ENCODE measurements at places on chromosomes 7 and 10.

GRCh38 chr10:125165584-125166573 lies 5.5 kb upstream of the CTBP2 start:
- no peak for DNase-seq

GRCh38 chr10:110610308-110610774 lies 33.8 kb upstream of the RBM20 start:
- DNase-seq, result peak; percentile 47

DNA sequence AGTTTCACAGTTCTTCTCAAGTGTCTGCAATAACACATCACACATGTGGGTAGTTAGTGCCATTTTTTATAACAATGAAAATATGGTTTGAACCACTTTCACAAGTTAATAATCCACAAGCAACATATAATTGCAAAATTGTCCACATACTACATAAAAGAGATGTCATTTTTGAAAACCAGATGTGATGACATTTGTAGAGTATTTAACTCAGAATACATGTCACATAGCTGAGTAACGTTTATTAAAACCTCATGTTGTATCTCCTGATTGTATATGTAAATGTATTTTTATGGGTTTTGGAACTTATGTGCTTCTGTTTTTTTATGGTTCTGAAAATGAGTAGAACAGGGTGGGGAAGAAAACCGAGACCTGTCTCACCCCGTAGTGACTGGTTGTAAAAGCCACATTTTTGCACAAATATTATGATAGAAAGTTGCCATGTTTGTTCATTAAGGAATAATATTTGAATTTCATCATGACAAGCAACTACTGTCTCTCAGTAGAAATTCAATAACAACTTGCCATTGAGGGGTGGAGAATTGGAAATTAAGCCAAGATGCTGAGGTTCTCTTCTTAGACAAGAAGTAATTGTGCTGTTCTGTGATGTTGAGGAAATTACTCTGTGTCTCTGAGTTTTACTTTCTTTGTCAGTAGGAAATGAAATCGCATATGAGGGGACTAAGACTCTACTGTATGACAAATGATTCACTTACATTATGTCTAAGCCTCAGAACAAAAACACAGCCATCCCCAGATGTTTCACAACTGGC lies 29.2 kb upstream of the EGFR start:
- DNase-seq, result no peak

DNA sequence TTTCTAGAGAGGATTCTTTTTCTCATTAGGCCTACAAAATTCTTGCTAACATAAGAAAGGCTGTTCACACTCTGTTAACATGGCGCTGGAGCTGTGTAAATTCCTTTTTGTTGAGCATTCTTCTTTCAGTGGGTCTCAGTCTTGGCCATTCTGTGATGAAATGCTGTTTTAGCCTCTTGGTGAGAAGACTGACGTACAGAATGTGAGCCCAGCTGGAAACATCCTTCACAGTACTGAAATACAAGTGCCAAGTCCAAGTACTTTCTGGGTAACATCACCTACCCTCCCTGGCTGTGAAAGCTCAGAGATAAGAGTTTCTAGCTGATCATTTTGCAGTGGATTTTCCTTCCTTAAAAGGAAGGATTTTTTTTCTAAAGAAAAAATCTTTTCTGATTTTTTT lies 231.8 kb downstream of the AHR start:
- DNase-seq, result no peak

DNA sequence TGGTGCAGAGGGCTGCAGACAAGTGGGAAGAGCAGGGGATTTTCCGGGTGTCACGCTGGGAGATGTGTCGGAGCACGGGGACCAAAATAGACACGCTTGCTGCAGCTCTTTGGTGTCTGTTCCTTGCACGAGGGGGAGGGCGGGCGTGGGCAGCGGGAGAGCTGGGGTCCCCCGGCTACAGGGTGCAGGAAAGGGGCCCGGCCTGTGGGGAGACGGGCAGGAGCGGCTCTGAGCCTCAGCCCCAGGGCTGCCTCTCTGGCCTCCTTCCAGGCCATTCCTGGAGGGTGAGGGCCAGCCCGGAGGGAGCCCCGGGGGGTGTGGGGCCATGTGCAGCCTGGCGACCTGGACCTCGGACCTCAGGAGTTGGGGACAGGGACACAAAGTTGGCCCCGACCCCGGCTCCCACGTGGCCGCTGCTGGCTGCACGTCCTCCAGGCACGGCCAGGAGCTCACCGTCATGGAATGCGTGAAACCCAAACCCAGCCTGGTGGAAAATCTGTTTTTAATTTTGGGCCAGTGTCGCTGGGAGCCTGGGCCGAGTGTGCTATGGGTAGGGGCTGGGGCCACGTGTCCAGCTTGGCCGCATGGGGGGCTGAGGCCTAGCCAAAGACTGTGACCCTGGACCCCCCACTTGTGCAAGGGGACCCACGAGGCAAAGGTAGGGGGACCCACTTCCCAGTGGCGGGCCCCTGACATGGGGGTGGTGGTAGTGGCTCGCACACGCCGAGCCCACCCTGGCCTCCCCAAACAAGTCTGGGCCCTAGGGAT lies 6.6 kb downstream of the TTYH3 start:
- peak; percentile 77 for DNase-seq

DNA sequence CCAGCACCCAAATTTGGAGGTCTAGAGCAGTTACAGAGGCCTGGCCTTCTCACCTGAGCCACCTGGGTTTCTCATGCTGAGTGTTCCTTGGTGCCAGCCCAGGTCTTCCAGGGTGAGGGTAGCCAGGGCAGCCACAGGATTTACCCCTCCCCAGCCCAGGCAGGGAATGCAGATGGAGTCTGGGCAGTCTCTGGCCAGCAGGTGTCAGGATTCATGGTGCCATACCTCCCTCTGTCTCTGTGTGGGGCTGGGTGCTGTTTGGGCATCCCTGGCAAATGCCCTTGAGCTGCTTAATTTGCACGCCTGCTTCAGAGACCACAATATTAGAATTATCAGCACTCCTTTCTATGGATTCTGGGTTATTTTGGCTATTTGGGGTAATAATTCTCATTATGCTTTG lies 246.7 kb downstream of the GFRA1 start:
- no peak for DNase-seq

- DNase-seq, result peak; percentile 39
Measured at GRCh38 chr10:60444494-60445064, 54.9 kb upstream of the ANK3 start.

DNA sequence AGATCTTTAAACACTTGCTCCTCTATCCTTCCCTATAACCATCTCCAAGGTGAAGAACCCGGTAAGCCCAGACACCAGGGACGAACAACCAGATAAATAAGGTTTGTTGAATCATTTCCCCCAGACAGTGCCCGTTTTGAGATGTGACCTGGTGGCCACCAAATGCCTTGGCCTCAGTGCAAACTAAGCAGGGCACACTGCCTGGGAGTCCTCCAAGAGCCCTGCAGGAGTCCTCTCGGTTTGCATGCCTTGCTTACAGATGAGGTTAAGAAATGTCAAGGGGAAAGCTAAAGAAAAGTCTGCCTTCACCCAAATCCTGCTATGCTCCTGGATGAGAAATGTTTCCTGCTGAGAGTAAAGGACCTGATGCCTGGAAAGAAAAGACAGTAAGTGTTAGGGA lies 31.6 kb downstream of the SLIT1 start:
- DNase-seq, result no peak

DNA sequence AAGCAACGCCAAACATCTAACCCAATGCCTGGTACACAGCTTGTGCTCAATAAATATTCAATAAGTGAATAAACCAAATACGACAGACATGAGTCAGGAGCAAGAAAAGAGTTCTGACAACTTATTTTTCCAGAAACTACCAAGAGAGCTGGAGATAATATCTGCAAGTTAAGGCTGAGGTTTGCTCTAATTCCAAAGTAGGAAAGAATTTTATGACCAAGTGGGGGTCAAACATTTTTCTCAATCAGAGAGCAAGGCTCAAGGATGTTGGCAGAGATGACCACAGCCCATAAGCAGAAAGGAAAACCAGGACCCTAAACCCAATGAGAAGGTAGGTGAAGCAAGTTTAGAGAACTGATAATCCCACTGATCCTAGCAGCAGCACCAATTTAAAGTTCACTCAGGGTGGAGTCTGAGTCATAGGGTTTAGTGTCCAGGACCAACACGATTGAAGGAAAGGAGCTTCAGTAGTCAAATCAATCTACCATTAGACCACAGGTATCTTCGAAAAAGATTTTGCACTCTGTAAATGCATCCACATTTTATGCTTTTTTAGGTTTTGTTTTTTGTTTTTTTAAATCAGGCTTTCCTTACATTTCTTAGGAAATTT lies 49.3 kb upstream of the KCNIP2 start:
- peak; percentile 42 for DNase-seq

DNA sequence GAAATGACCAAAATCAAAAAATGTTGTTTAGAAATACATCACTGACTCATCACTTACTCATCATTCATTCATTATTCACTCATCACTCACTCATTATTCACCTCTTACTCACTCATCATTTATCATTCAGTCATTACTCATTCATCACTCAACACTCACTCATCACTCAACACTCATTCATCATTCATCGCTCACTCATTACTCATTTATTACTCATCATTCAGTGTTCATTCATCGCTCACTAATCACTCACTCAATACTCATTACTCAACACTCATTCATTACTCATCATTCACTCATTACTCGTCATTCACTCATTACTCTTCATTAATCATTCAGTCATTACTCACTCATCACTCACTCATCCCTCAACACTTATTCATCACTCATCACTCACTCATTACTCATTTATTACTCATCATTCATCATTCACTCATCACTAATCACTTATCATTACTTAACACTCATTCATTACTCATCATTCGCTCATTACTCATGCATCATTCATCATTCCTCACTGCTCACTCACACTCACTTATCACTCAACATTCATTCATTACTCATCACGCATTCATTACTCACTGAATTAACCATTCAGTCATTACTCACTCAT lies 238.5 kb downstream of the ADARB2 start:
- no peak for DNase-seq

- no peak for DNase-seq
Measured at GRCh38 chr7:135886345-135887132, 90.6 kb downstream of the MTPN start.

- DNase-seq, result peak; percentile 39
Measured at GRCh38 chr7:48426966-48427555, 255.8 kb downstream of the ABCA13 start.

DNA sequence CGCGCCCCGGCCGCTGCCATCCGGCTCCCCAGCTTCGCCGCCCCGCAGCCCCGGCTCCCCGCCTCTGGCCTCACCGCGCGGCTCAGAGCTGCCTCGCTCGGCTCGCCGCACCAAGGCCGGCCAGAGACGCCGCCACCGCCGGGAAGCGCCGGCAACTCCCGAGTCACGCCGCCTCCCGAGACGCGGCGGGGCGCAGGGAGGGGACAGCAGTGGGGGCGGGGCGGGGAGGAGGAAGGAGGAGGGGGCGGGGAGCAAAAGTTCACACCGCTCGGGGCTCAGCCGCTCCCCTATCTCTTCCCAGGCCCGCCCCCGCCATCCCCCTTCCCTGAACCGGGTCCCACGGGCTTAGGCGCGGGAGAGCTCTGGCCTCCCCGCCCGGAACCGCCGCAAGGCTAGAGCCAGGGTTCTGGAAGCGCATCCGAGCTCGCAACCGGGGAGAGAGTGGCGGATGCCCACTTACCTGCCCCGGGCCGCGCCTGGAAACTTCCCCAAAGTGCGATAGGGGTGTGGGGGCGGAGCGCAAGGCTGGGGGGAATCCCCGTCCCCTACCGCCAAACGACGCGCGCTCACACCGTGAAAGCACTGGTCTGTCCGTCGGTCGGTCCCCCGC lies 1.0 kb downstream of the CHST15 start:
- peak; percentile 5 for DNase-seq

GRCh38 chr7:132425942-132426341 lies 150.3 kb downstream of the PLXNA4 start:
- no peak for DNase-seq

DNA sequence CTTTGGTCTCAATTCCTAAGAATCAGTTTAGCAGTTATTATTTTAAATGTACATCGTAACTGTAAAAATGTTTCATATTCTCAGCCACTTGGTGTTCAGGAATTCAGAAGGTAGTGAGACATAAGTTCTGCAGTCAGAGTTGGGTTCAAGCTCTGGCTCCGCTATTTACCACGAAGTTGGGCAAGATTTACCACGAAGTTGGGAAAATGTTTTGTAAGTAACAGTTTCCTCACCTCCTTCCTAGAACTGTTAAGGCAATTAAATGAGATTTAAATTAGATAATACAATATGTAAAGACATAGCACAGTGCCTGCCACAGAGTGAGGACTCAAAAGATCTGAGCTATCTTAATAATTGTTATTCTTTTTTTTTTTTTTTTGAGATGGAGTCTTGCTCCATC lies 16.3 kb upstream of the ABLIM1 start:
- DNase-seq, result no peak

DNA sequence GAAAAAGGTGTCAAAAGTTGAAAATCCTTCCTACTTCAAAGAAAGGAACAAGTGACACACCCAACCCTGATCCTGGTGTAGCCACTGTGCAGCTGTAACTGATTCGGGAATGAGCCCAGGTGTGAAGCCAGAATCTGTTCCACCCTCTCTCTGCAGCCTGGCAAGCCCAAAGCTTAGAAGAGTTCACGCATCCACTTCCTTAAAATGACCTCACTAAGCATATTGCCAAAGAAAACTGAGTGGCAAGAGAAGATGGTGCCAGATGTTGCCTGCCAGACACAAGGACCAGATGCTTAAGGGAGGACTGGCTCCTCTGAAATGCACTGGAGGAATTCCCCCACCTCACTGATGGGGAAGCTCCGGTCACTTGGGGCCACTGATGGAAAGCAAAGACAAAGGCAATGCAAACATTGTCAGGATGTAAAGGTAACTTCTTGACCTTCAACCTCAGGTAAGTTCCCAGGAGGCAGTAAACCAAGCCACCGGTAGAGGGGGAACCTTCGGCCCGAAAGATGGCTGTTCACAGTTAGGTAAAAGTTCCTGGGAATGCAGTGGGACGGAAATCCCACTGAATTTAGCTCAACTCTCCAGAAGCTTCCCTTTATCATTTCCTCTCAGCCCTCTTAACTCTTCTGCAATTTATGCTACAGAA lies 554.9 kb downstream of the KCNMA1 start:
- DNase-seq, result no peak

- no peak for DNase-seq
Measured at GRCh38 chr10:42936580-42936979, 140.3 kb upstream of the RET start.

Measured in HFFc6 (cell line).